A549 treated with Hydrocortisone at 1 μM for 4 hours (cell line): ENCODE measurements at places on chromosomes 6 and 20. TPM values are rescaled to one million over a fixed set of nuclear protein-coding genes. Genes with fewer than 3 reads are reported as not detected.

The TMEM242 gene
- 5.6 to 7.6 TPM (median 6.8 TPM) in 5 replicates for total RNA-seq

The LPA gene
- total RNA-seq = 0.08 to 0.18 TPM (median 0.09 TPM) in 5 replicates

The KIF25 gene
- total RNA-seq = 0.03 to 0.14 TPM (median 0.09 TPM) in 4 of 5 replicates, not detected in the other

The SLC35B3 gene
- 7.1 to 8.0 TPM (median 7.8 TPM) in 5 replicates for total RNA-seq

The GJA10 gene
- not detected in 5 replicates for total RNA-seq

The CFAP61 gene
- total RNA-seq = 0.20 to 0.80 TPM (median 0.47 TPM) in 5 replicates

The OPRM1 gene
- total RNA-seq = not detected in 5 replicates

The C6orf132 gene
- total RNA-seq = 2.7 to 3.3 TPM (median 3.1 TPM) in 5 replicates
